ENCODE measurements at places on chromosomes 11 and 22.

DNA sequence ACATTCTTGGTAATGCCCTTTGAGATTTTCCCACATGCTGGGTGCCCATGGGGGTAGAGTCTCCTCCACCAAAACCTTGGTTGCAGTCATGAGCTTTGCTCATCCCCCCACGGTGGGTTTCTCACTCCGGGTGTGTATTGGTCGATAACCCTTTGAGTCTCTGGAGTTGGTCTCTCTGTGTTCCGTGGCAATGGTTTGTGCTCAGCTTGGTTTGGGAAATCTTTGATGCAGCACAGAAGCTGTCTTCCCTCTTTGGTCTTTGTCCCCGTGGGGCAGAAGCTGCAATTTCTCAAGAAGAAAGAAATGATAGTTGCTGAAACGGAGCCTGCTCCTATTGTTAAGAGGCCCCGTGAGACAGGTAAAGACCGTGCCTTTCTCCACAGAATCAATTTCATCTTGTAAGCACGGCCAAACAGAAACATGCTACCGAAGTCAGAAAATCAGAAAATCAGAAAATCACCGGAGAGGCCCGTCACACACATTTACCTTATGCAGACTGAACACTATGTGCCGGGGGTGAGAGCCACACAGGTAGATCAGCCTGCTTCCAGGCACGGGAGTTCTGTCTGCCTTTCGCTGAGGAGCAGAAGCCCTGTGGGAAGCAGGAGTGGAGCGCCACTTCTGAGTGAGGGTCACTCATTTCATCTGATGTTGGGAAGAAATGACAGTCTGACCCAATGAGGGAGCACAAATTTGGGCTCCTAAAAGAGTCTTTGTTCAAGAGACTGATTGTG, 186.1 kb downstream of the TBC1D22A start:
- H3K36me3 ChIP-seq, result peaks cover 7% of the 10 kb centered on the region
- H3K4me3 ChIP-seq, result no peak overlapping the region
- peaks cover 2% of the 10 kb centered on the region for H3K4me1 ChIP-seq

GRCh38 chr22:45804986-45805325, 133.3 kb downstream of the ATXN10 start:
- peak; percentile 4 for DNase-seq
- peaks cover 34% of the 10 kb centered on the region for H3K36me3 ChIP-seq
- H3K4me3 ChIP-seq, result no peak overlapping the region
- H3K4me1 ChIP-seq, result no peaks in the 10 kb centered on the region
- no peak overlapping the region for H3K27ac ChIP-seq

- no peak for DNase-seq
- peaks cover 38% of the 10 kb centered on the region for H3K36me3 ChIP-seq
- H3K27ac ChIP-seq, result no peak overlapping the region
- no peaks in the 10 kb centered on the region for H3K27me3 ChIP-seq
Observed at GRCh38 chr22:43969989-43970755, 14.9 kb downstream of the SAMM50 start.

- no peak overlapping the region for H3K27ac ChIP-seq
- no peaks in the 10 kb centered on the region for H3K36me3 ChIP-seq
- H3K27me3 ChIP-seq, result peaks cover 39% of the 10 kb centered on the region
- no peak overlapping the region for H3K4me3 ChIP-seq
- no peaks in the 10 kb centered on the region for H3K4me1 ChIP-seq
- DNase-seq, result no peak
Observed at GRCh38 chr11:134289789-134290188, 13.6 kb downstream of the GLB1L3 start.

DNA sequence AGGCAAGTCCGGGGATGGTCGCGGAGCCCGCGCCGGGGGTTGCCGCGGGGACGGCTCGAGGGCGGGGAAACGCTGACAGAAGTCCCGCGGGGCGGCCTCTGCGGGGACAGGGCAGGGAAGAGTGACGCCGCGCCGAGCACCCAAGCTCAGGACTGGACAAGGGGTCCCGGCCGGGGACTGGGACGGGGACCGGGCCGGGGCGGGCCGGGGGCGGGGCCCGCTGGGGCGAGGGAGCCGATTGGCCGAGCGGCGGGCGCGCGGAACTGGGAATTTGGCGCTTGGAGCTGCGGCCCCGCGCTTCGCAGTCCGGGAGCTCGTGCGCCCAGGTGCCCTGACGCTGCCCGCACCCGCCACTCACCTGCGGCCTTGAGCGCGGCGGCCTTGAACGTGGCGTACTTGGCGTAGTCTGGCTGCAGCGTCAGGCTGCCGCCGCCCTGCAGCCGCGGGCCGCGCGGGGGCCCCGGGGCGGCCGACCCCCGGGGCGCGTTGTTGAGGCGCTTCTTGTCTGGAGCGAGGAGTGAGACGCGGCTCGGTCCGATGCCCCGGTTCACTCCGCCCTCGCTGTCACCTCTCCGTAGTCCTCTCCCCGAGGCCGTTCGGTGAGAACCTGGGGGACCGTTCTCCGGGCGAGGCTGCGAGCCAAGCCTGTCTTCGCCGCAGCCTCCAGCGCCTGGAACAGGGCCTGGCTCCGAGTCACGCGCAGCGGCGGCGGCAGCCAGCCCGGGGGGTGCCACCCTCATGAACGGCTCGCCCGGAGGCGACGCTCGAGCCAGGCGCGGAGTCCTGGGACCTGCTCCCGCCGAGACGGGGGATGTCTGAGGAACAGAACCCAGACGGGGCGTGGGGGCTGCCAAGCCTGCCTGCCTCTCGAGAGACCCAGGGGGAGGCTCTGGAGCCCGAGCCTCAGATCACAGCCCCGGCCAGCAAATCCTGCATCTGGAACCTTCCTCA, 4.5 kb downstream of the SHISA8 start:
- H3K36me3 ChIP-seq, result no peaks in the 10 kb centered on the region
- H3K27me3 ChIP-seq, result peaks cover 44% of the 10 kb centered on the region
- peaks cover 7% of the 10 kb centered on the region for H3K4me1 ChIP-seq
- no peak overlapping the region for H3K4me3 ChIP-seq
- no peak for DNase-seq
- H3K27ac ChIP-seq, result no peak overlapping the region

GRCh38 chr11:116333001-116333535, 439.7 kb downstream of the BUD13 start:
- H3K27ac ChIP-seq, result no peak overlapping the region
- H3K4me3 ChIP-seq, result no peak overlapping the region
- no peak for DNase-seq
- H3K27me3 ChIP-seq, result no peaks in the 10 kb centered on the region
- no peaks in the 10 kb centered on the region for H3K36me3 ChIP-seq
- peaks cover 17% of the 10 kb centered on the region for H3K4me1 ChIP-seq

DNA sequence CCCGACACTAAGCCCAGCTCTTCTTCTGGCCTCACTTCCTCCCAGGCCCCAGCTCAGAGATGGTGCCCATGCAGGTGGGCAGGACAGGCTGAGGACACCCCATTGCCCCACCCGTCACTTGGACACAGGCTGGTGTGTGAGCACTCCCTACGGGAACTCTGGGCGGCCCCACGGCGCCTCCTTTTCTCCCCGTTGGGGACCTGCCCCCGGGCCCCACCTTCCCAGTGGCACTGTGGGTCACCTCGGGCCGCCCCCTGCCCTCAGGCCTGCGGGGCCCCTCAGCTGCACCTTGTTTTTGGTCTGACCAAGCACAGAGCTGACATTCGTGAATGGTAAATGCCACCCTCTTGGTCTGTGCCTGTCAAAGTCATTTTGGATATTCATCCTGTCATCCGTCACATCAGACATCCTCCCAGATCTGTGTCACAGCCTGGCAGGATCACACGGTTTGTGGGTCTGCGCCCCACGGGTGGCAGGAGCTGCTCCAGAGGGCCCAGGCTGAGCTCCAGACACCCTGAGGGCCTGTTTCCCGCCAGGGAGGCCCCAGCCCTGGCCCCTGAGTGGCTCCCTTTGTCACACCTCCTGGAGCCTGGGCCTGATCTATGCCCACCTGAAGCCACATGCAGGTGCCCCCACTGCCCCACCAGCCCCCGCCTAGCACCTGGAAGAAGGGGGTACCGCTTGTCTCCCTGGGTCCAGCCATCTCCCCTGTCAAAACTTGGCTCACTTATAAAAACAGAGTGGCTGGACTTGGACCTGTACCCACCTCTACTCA, 1188.5 kb downstream of the BRD1 start:
- no peaks in the 10 kb centered on the region for H3K36me3 ChIP-seq
- H3K4me3 ChIP-seq, result no peak overlapping the region
- H3K27me3 ChIP-seq, result peaks cover 18% of the 10 kb centered on the region
- no peak for DNase-seq

DNA sequence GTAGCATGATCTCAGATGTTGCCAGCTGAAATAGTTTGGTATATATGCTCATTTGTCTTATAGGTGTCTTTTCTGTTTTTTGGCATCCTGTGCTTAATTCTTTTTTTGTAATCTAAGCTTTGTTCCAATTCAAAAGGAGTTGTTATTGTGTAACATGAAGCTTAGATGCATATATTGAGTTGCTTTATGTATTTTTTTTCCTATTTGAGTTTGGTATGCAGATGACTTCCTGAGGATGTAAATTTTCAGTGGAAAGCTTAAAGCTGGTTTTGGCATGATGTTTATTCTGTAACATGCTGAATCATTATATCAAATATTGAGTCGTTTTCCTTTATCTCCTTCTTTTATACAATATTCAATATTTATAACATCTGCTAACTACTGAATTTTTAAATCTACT, 69.4 kb downstream of the DDX10 start:
- H3K36me3 ChIP-seq, result peaks cover 4% of the 10 kb centered on the region
- H3K4me1 ChIP-seq, result peaks cover 5% of the 10 kb centered on the region
- no peak overlapping the region for H3K4me3 ChIP-seq
- H3K27ac ChIP-seq, result no peak overlapping the region
- DNase-seq, result no peak

- H3K4me3 ChIP-seq, result no peak overlapping the region
- DNase-seq, result no peak
- no peaks in the 10 kb centered on the region for H3K4me1 ChIP-seq
- peaks cover 9% of the 10 kb centered on the region for H3K27me3 ChIP-seq
- no peaks in the 10 kb centered on the region for H3K36me3 ChIP-seq
Observed at GRCh38 chr11:6708876-6709275, 25.7 kb upstream of the MRPL17 start.

- H3K27ac ChIP-seq, result peak overlapping the region; percentile 99
- peaks cover 67% of the 10 kb centered on the region for H3K4me1 ChIP-seq
- DNase-seq, result peak; percentile 90
- no peaks in the 10 kb centered on the region for H3K27me3 ChIP-seq
- no peaks in the 10 kb centered on the region for H3K36me3 ChIP-seq
Observed at GRCh38 chr11:68127714-68128681, 6.8 kb upstream of the CHKA start.

DNA sequence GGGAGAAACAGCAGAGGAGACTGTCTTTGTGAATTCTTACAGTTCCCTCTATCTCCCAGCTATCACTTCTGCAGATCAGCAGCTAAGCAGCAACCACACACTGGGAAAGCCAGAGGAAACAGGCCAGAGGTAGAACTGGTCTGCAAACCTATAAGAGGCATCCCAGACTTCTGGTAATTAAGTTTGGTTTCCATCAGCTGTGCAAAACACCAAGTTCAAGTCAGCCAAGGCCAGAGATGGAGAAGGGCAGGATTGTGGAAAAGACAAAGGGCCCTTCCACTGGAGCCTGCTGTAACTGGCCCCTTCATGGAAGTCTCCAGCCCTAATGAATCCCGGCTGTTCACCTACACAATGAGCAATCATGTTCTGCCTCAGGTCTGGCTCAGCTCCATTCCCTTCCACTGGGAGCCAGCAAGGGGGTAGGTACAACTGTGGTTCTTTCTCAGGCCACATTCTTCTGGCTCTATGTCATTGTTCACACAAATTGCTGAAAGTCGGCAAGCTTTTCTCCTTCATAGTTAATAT, 4.6 kb upstream of the PAMR1 start:
- peaks cover 2% of the 10 kb centered on the region for H3K27me3 ChIP-seq
- DNase-seq, result no peak
- no peaks in the 10 kb centered on the region for H3K36me3 ChIP-seq
- H3K4me3 ChIP-seq, result no peak overlapping the region

DNA sequence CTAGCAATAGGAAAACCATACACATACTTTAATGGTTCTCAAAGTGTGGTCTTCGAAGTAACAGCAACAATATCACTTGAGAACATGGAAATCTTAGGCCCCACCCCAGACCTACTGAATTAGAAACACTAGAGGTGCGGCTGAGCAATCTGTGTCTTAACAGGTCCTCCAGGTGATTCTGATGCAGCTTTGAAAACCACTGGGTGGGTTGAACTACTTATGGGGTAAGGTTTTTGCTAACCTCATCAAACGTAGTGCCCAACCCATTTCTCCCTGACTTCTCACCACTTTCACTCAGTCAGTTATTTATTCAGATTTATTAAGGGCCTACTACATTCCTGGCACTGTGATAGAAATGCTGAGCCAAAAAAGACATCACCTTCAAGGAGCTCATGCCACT, 3.7 kb downstream of the MPZL2 start:
- peaks cover 4% of the 10 kb centered on the region for H3K36me3 ChIP-seq
- H3K27me3 ChIP-seq, result peaks cover 10% of the 10 kb centered on the region
- no peak overlapping the region for H3K27ac ChIP-seq
- H3K4me3 ChIP-seq, result no peak overlapping the region

- H3K4me1 ChIP-seq, result no peaks in the 10 kb centered on the region
- no peaks in the 10 kb centered on the region for H3K36me3 ChIP-seq
- H3K27me3 ChIP-seq, result peaks cover 6% of the 10 kb centered on the region
- H3K27ac ChIP-seq, result no peak overlapping the region
Observed at GRCh38 chr11:60345489-60345888, 18.4 kb downstream of the MS4A6E start.
